ENCODE measurements at places on chromosomes 2 and 18.

DNA sequence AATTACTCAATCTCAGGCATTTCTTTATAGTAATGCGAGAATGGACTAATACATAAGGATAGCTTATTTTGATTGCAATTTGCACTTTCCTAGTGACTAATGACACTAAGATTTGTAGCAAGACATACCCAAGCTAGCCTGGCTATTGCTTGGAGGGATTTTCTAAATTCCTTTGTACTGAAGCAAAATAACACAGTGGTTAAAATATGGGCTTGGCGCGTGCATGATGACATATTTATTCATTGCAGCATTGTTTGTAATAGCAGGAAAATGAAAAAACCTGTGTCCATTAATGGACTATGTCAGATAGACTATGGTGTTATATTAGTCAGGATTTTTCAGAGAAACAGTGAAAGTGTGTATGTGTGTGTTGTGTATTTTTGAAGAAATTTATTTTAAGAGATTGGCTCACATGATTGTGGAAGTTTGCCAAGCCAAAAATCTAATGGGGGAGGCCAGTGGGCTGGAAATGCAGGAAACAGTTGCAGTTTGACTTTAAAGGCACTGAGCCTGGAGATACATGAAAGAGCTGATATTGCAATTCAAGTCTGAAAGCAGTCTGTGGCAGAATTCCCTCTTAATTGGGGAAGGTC is 16.7 kb upstream of the LAPTM4A start:
- peak; percentile 98 for DNase-seq

DNA sequence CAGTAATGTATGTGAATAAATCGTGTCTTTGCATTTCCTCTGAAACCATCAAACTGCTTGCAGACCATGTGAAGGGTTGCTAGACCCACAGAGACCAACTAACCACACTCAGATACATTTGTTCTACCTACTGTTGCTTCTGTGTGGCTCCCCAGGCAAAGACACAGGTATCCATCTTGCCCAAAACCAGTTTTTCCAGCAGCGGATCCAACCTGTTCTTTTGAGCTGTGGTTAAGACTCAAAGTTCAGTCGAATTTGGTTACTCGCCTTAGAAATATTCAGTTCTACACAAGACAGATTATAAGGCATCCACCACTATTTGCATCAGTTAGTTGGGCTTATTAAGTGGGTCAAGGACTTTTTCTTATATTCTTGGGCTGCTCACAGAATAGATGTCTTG is 276.2 kb upstream of the EPHA4 start:
- DNase-seq: no peak

DNA sequence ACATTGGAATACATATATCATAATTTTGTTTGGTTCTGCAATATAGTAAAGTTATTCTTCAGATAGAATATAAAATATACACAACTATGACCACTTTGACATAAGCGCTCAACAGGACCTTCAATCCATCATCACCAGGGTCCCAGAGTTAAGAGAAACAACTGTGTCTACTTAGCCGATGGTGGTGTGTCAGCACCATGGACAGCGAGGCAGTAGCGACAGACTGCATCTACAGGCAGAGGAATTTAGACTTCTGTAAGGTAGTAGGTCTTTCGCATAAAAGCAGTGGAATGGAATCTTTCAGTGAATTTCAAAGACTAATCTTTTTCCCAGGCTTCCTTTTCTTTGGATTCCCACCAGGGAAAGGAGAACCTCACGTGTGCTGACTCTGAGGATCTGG is 20.5 kb upstream of the LRPPRC start:
- no peak for DNase-seq

DNA sequence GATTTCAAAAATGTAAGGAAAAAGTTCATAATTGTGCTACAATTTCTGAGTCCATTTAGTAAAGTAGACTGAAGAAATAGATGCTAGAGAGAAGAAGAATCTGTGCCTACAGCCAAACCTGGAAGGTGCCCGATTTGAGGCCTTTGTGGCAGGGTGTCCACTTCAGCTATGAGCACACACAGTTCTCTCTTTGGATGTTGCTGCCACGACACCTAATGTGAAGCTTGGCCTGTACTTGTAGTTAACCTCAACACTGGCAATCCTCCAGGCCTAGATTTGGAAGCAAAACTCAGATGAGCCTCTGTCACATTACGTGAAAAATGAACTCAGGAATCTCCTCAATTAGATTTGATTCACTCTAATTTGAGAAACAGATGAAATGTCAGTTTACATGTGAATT is 90.1 kb upstream of the LRP1B start:
- no peak for DNase-seq

DNA sequence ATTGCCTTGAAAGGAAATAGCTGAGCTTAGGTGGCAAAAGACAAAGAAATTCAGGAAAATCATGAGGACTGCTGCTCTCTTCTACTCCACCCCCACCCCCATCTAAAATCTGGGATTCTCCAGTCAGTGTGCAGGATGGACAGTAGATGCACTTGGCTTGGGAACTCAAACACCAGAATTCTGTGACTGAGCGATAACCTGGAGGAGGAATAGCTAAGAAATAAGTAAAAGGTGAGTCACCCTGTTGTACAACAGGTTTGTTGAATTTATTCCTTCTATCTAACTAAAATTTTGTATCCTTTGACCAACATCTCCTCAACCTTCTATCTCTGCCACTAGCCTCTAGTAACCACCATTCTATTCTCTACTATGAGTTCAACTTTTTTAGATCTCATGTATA is 1029.9 kb upstream of the ACVR2A start:
- DNase-seq: no peak

GRCh38 chr2:173354582-173355131 is at the start of gene CDCA7:
TSS of gene CDCA7 (plus strand) at chr2:173354872. CDS start at chr2:173354964, 92 bp downstream.
- no peak for DNase-seq

GRCh38 chr2:144607891-144608521 is 88.1 kb upstream of the ZEB2 start:
- DNase-seq: no peak

- DNase-seq: no peak
These were observed 79.3 kb downstream of the NRXN1 start for GRCh38 chr2:50952596-50952995.

GRCh38 chr2:98012561-98012991 is 16.8 kb upstream of the TMEM131 start:
- DNase-seq: no peak

- DNase-seq: no peak
These were observed 549.9 kb downstream of the CBLN2 start for GRCh38 chr18:71994273-71994672.

DNA sequence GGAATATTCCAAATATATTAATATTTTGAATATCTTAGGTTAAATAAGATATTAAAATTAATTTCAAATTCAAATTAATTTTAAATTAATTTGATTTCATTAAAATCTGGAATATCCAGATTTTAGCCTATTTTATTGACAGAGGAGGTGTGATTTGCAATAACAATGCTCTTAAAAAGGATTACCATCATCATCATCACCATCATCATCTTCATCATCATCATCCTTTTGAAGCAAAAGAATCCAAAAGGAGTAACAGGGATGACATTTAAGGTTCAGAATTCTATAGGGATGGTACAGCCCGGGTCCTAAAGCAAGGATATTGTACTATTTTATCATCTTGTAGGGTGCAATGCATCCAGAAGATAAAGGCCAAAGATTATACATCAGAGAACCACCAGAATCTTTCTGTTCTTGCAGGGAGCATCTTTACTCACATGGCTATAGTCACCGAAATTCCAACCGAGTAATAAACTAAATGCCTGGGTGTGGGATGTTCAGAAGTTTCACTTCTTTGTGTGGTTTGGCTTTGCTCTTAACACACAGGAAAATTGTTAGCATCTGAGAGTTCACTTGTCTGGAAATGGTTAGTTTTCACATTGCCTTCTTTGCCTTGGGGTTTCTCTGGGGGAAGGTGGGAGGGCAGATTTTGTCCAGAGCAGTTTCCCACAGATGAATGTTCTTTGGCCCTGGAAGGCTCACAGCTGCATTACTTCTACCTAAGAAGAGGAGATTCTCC is 99.1 kb upstream of the ITGA6 start:
- peak; percentile 61 for DNase-seq

All from GM04503 (cell line).